Activated CD4-positive, alpha-beta T cell treated with anti-CD3 and anti-CD28 coated beads for 4 hours (primary cell): ENCODE measurements at places on chromosomes 7 and 10.

DNA sequence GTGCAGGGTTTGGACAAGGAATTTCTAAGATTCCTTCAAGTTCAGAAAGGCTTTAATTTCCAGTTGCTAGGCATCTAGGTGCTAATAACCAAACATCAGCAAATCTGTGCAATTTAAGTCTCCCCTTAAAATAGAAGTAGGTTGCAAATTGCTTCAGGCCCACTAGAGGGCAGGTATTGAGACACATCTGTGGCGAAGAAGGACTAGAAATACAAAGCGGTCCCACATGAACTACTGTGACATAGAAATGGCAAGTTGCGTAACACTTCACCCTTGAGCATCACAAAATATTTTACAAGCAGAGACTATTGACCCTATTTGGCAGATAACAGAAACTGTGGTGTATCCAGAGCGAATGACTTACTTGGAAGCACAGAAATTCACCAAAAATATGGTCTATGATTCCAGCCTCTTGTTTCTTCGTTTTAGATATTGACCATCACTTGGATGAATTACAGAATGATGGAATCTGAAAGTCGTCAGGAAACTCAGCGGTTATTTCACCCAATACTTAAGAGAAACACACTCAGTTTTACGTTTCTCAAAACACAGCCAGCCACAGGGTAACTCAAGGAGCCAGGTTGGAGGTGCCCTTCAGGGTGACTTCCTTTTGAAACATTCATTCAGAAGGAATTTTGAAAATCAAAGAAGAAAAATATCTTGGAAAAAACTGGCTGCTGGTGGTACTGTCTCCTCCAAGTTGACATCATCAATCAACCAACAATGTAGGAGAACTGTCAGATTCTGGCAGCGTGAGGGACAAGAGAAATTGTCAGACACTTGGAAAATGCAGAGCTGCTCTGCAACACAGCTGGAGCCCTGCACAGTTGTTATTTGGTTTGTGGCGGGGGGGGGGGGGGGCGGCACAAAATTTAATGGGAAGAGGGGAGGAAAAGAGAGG lies 256.3 kb upstream of the MINDY3 start:
- no peak for DNase-seq

DNA sequence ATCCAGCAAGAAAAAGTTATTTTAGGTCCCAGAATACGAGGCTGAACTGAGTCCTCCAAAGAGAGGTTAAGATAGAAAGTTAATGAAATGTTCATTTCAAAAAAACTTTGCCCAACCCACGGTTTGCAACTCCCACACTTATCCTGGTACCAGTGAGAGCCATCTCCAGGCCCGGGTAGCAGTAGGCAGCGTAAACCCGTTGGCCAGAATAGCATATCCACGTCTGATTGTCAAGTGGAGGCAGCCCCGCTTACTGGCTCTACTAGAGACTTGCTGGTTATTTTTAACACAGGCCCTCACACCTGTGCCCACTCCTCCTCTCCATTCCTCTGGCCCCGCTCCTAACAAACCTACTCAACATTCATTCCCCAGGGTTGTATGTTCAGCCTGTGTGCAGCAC lies 109.7 kb downstream of the HIP1 start:
- no peak for DNase-seq

GRCh38 chr7:113092762-113093161 lies 6.1 kb upstream of the GPR85 start:
- no peak for DNase-seq

DNA sequence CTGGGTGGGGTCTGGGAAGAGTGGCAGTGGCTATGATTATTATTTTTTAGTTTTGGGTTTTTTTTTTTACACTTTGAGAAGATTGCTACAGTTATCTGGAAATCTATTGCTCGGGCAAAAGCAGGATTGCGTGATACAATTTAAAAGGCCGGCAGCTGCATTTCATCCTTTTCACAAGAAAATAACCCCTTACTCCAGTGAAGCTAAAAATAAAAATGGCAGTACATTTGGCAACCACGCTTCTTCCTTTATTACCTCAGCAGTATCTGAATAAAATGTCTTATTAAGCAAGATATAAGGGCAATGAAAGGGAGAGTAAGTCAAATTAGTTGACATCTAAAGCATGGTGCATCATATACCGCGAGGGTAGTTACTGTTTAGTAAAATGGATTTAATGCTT lies 496.8 kb downstream of the LRMDA start:
- DNase-seq = no peak

DNA sequence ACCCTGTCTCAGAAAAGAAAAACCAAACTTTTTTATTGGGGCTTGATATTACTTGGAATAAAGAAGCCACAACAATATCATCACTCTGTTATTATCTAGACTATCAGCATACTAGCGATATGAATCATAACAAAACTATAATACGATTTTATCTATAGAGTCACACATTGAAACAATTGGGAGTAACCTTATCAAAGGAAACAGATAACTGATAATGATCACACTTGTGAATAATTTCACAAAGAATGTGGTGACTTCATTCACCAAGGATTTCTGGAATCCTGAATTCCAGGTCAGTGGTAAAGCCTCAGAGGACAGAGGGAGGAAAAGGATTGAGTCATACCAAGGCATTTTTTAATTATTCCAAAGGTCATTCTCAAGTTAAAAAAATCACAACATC lies 32.1 kb upstream of the NMT2 start:
- no peak for DNase-seq

GRCh38 chr7:45691155-45691656 lies 117.0 kb downstream of the ADCY1 start:
- no peak for DNase-seq

DNA sequence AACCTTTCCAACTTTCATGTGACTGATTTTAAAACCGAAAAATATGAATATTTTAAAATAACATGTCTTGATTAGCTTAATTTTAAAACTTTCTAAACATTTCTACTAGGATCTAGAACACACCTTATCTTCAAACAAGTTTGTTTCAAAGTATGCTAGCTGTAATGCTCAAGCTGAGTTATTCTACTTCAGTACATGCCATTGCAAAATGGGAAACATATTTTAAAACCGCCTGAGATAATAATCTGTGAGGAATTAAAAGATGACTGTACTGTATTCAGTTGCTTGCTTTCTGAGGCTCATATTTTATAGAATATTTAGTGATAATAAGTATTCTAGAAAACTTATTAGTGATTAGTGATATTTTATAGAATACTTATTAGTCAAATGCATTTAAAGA lies 99.6 kb downstream of the LMBR1 start:
- no peak for DNase-seq

DNA sequence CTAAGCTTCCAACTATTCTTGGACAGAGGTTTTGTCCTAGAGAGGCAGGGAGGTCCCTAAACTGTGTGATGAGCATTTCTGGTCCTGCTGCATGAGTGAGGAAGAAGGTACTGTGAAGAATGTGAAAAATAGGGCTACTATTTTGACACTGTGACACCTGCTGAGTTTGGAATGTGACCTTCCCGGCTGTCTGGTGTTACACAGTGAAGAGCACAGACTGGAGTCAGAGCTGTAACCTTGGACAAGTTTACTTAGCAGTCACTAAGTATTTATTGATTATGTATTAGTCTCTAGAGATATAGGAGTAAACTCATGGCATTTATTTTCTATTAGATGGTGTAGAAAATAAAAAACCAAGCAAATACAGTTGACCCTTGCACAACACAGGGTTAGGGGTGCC lies 12.3 kb downstream of the GOLGA7B start:
- no peak for DNase-seq

GRCh38 chr7:66359656-66360211 lies 154.6 kb downstream of the TPST1 start:
- DNase-seq = no peak

DNA sequence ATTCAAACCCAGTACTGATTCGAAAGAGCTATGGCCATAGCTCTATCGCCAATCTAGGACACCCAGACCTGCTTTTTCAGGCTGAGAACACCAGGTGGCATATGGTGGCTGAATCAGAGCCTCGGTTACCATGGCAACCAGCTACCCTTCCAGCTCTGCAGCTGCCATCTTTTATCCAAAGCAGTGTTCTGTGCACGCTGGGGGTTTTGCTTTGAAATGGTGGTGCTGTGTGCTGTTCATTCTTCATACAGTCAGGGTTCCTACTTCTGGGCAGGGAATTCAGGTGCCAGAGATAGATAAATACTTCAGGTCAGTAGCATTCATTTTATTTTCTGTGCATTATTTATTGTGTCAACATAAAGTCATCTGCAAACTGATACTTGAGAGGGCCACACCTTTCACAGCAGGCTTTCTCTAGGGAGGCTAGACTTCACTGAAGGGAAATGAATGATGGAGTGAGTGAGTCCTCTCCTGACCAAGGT lies 85.4 kb downstream of the AKR1D1 start:
- DNase-seq = peak; percentile 75

- peak; percentile 41 for DNase-seq
These were observed 165.9 kb downstream of the DNAJB6 start for GRCh38 chr7:157502701-157503111.

DNA sequence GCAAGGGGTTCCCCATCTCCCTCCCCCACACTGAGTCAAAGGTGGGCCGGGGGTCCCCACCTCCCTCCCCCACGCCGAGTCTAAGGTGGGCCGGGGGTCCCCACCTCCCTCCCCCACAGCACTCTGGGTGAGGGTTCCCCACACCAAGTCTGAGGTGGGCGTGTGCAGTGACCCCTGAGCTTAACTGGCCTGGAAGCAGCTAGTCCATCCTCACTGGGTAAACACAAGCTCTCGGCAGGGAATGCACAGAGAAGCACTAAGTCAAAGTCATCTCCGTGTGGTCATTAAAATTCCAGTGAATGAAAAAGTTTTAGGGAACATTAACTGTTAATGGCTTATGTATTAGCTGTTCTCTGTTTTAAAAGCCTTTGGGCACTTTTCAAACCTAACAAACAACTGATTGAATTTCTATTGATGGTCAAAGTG lies 43.7 kb upstream of the PRKAR1B start:
- DNase-seq = no peak

DNA sequence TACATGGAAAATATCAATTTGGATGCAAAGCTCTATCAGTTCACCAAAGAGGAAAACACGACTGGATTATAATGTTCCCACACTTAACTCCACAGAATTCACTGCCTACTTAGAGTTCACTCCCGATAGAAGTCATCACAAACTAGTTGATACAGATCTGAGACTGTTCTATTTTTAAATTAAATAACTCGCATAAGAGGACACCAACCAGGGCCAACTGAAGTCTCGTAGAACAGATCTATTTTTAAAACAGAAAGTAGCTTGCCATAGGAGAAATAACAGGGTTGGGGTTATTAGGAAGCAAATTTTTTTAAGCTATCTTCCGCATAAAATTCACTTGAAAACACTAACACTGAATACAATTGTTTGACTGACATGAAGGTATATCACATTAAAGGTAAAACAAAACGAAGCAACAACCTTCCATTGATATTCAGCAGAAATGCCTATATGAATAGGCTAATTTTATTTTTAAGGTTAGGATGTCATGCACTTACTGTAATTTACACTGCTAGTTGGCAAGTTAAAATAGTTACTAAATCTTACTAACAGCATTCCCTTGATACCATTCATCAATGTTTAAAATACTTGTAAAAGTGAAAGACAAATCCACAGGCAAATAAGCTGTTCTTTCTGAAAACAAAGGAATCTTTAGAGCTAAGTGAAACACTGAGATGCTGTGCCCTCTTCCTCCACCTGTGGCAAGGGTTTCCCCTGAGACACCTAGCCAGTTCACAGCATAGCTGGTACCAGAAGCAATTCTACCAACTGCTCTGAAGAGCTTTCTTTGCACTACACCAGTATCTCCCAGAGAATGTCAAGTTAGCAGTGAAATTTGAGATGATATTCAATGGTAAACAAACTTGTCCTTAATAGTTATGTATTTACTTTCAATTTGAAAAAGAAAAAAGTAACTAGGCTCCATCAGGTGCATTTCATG lies 186.7 kb upstream of the ANK3 start:
- no peak for DNase-seq

GRCh38 chr7:97317575-97317974 lies 200.1 kb downstream of the SDHAF3 start:
- no peak for DNase-seq

- DNase-seq = no peak
These were observed 258.6 kb downstream of the PAXIP1 start for GRCh38 chr7:154744256-154744860.

DNA sequence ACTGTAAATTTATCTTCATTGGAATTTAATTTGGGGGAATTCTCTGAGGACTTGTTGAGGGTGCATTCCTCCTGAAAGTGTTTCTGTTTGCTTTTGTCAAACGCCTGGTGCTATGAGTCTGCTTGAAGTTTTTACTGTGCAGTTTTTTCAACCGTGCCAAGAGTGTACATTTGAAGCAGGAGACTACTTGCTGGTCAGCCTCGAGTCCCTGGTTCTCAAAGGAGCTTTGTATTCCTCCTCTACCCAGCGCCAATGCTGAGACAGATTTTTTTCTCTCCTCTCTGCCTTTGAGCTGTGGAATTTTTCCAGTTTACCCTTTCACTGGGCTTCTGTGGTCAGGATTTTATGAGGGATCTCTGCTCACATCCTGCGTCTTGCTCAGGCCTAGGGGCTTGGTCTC lies 62.1 kb downstream of the NPY start:
- no peak for DNase-seq

- no peak for DNase-seq
These were observed 64.6 kb downstream of the MKI67 start for GRCh38 chr10:128061306-128062300.

DNA sequence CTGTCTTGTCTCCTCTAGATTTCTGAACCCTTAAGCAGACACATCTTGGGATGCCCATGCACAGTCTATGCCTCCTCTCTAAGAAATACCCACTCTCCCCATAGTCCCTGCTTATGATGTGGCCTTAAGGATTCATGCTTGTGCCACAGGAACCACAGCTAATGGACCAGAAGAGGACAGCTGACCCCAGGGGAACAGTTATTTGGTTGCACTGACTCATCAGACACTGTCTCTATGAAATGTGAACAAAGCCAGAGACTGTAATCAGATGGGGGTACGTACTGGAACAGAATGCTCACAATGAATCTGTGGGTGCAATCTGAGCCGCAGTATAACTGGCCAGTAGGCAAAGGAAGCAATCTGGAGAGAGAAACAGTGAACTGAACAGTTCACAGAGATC lies 121.9 kb downstream of the USP6NL start:
- DNase-seq = no peak

GRCh38 chr7:21972397-21972784 lies 26.7 kb upstream of the CDCA7L start:
- DNase-seq = no peak

- DNase-seq = no peak
These were observed 42.8 kb downstream of the HSPA12A start for GRCh38 chr10:116699471-116700150.

- DNase-seq = no peak
These were observed 16.9 kb upstream of the TAX1BP1 start for GRCh38 chr7:27723085-27723484.

GRCh38 chr10:72574636-72575035 lies 51.2 kb downstream of the MICU1 start:
- DNase-seq = no peak

- DNase-seq = peak; percentile 45
These were observed 707 bp upstream of the C1GALT1 start for GRCh38 chr7:7181519-7182155.

GRCh38 chr10:77205135-77205534 lies 432.5 kb downstream of the KCNMA1 start:
- no peak for DNase-seq

- DNase-seq = no peak
These were observed 54.3 kb upstream of the ITGB1 start for GRCh38 chr10:33012306-33012705.
